ENCODE measurements at places on chromosomes 4 and X. TPM values are rescaled to one million over a fixed set of nuclear protein-coding genes. Genes with fewer than 3 reads are reported as not detected.
A peak's percentile ranks its signal among the peaks of the same experiment; 100 is the strongest.

DNA sequence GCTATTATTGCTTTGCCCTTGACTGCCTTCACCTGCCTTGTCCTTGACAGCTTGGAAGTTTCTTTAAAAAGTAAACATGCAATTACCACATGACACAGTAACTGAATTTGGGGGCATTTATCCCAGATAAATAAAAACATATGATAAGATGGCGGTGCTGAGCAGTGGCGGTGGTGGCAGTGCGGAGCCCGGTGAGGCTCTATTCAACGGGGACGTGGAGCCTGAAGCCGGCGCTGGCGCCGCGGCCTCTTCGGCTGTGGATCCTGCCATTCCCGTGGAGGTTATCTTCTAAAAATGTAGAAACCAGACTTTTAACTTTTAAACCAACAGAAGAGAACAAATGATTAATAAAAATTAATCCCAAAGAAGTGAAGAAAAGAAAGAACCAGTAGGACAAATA, 59.7 kb upstream of the ZDHHC15 start:
- no peak for DNase-seq

Gene HSFX4
- total RNA-seq, result not detected

GRCh38 chr4:153207567-153207966, 3.3 kb downstream of the TRIM2 start:
- peak; percentile 23 for DNase-seq

DNA sequence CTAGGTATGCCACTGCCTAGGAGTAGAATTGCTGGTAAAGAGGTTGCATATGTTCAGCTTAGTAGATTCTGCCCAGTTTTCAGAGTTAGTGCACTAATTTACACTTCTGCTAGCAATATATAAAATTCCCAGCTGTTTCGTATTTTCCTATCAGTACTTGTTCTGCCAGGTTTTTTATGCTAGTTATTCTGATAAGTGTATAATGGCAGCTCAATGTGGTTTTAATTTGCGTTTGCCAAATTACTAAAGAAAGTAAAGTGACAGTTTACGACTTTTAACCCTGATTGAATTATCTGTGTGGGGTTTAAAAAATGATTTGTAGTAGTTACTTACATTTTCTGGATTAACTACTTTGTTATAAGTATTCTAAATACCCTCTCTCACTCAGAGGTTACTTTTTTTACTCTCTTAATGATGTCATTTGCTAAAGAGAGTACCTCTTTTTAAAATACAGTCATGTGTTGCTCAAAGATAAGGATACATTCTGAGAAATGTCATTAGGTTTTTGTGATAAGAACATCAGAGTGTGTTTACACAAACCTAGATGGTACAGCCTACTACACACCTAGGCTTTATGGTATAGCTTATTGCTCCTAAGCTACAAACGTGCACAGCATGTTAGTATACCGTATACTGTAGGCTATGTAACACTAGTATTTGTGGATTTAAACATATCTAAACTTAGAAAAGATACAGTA, 363.2 kb downstream of the IL15 start:
- no peak for DNase-seq

- DNase-seq, result no peak
Observed at GRCh38 chr4:37467223-37467622, 219.0 kb downstream of the RELL1 start.

GRCh38 chr4:107996949-107997788, 7.5 kb downstream of the HADH start:
- DNase-seq, result peak; percentile 78

DNA sequence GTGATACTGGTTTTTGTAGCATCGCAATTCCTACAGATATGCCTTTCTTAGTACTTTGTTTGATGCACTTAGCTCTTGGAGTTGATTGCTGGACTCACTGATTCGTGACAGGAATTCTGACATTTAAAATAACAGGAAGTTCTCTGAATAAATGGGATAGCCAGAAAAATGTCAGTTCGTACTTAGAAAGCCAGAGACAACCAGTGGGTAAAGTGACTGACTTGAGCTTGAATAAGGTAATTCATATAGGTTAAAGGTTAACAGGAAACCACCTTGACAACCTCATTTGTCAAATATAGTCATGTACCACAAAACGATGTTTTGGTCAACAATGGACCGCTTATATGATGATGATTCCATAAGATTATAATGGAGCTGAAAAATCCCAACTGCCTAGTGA, 181.4 kb downstream of the RPA4 start:
- no peak for DNase-seq
